ENCODE measurements at places on chromosomes 3 and 15.

DNA sequence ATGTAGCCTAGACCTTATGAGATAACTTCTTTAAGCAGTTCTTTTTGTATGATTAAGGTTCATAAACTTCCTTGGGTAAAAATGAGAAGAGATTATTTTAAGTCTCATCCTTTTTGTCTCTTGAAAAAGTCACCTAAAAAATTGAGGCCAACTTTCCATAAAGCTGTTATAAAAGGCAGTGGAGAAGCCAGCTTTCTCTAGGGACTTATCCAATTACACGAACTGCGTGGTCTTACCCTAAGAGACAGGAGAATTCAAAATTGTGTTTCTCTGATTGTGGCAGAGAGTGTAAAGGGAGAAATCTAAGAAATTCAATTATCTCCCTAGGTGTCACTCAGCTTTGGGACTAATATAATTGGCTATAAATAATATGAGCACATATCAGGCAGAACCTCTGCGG lies 262.0 kb downstream of the SHOX2 start:
- DNase-seq: no peak

- peak; percentile 21 for DNase-seq
These were observed 801 bp upstream of the NGRN start for GRCh38 chr15:90264671-90265070.

DNA sequence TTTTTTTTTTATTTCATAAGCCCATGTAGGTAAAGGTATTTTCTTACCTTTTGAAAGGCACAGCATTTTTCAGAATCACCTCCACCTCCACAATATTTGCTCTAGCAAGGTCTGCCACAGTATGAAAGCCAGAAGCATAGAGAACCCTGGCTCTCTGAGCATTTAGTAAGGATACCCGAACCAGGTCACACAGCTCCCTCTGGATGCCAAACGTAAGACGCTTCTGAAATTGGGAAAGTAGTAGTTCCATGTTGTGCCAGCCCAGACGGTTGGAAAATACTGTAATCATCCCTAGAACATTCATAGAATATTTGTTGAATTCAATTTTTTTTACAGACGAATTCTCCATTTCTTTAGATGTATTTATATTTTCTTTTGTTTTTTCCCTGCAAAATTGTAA lies 52.4 kb downstream of the POLQ start:
- no peak for DNase-seq

DNA sequence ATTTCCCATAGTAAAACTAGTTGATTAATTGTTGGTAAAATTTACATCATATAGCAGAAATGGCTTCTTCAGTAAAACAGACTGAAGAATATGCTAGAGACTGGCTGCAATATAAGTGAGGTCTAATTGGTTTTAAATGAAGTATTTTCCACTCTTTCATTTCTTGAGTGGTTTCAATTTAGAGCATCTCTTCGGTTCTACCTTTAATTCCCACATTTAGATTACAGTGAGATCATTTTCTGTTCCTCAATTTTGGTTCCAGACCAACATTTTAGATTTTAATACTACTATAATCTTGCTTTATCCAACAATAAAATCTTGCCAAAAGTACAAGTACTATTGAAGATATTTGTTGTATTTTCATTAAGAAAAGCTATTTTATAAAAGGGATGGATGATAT lies 1.0 kb upstream of the LRCH3 start:
- no peak for DNase-seq

GRCh38 chr15:58715266-58715917 lies 34.1 kb downstream of the ADAM10 start:
- DNase-seq: no peak

GRCh38 chr3:114550165-114550564 lies 256.3 kb downstream of the TIGIT start:
- DNase-seq: no peak

- DNase-seq: no peak
These were observed 72.5 kb downstream of the SNTN start for GRCh38 chr3:63724987-63725386.

All from stimulated activated CD8-positive, alpha-beta memory T cell treated with anti-CD3 and anti-CD28 coated beads, Interleukin-15, amount 100 ng/mL, for 48 hours (primary cell).